ENCODE measurements at places on chromosomes 13 and 19.
A peak's percentile ranks its signal among the peaks of the same experiment; 100 is the strongest.

DNA sequence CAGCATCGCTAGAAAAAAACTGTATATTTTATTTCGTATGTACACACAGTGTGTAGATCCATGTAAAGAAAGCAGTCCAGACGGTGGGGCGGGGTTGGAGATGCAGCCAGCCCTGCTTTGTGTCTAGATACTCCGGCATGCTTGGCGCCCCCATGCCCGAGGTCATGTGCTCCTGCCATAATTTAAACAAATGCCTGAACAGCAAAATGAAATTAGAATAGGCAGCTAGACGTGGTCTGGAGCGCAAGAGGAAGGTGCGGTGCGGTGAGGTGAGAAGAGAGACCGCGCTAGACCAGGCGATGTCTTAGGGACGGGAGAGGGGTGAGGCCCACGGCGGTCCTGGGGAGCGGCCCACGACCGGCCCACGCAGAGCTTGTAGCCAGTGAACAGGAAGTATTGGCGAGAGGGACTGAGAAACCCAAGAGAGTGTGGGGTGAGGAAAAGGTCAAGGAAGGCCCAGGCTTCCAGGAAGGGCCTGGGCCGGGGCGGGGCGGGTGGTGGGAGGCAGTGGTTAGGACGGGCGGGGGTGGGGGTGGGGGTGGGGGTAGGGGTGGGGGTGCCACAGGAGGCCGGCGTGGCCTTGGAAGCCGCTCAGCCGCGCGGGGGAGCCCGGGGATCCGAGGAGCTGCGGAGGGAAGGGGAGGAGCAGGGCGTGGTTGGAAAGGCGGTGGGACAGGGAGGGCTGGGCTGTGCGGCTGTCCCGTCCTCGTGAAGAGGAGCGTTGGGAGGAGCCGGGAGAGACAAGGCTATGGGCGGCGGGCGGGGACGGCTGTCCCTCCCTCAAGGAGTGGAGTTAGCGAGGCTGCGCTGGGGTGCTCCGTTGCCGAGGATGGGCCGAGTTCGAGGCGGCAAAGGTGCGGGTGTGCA, 254.7 kb upstream of the SGCG start:
- H3K27me3 ChIP-seq: peaks cover 36% of the 10 kb centered on the region
- no peak for DNase-seq
- no peak overlapping the region for H3K27ac ChIP-seq
- H3K36me3 ChIP-seq: no peaks in the 10 kb centered on the region

GRCh38 chr19:36172852-36173251, 20.6 kb upstream of the COX7A1 start:
- no peak overlapping the region for H3K4me3 ChIP-seq
- no peaks in the 10 kb centered on the region for H3K36me3 ChIP-seq
- peaks cover 6% of the 10 kb centered on the region for H3K4me1 ChIP-seq
- DNase-seq: no peak
- H3K27me3 ChIP-seq: no peaks in the 10 kb centered on the region
- H3K27ac ChIP-seq: no peak overlapping the region

GRCh38 chr19:6817179-6817578, 44.7 kb downstream of the VAV1 start:
- peaks cover 48% of the 10 kb centered on the region for H3K4me1 ChIP-seq
- no peak overlapping the region for H3K4me3 ChIP-seq
- no peaks in the 10 kb centered on the region for H3K27me3 ChIP-seq
- peaks cover 43% of the 10 kb centered on the region for H3K36me3 ChIP-seq

GRCh38 chr13:95368998-95369397, 67.7 kb upstream of the ABCC4 start:
- no peaks in the 10 kb centered on the region for H3K4me1 ChIP-seq
- H3K36me3 ChIP-seq: no peaks in the 10 kb centered on the region
- DNase-seq: no peak
- no peaks in the 10 kb centered on the region for H3K27me3 ChIP-seq
- H3K27ac ChIP-seq: no peak overlapping the region

- no peak overlapping the region for H3K27ac ChIP-seq
- no peaks in the 10 kb centered on the region for H3K27me3 ChIP-seq
- peaks cover 16% of the 10 kb centered on the region for H3K36me3 ChIP-seq
- peaks cover 27% of the 10 kb centered on the region for H3K4me1 ChIP-seq
- no peak for DNase-seq
- no peak overlapping the region for H3K4me3 ChIP-seq
Measured at GRCh38 chr19:23771316-23771715, 12.6 kb upstream of the ZNF681 start.

- no peak overlapping the region for H3K4me3 ChIP-seq
- no peaks in the 10 kb centered on the region for H3K36me3 ChIP-seq
- no peaks in the 10 kb centered on the region for H3K27me3 ChIP-seq
- no peaks in the 10 kb centered on the region for H3K4me1 ChIP-seq
- H3K27ac ChIP-seq: no peak overlapping the region
- no peak for DNase-seq
Measured at GRCh38 chr13:30091691-30092090, 215.7 kb downstream of the KATNAL1 start.

DNA sequence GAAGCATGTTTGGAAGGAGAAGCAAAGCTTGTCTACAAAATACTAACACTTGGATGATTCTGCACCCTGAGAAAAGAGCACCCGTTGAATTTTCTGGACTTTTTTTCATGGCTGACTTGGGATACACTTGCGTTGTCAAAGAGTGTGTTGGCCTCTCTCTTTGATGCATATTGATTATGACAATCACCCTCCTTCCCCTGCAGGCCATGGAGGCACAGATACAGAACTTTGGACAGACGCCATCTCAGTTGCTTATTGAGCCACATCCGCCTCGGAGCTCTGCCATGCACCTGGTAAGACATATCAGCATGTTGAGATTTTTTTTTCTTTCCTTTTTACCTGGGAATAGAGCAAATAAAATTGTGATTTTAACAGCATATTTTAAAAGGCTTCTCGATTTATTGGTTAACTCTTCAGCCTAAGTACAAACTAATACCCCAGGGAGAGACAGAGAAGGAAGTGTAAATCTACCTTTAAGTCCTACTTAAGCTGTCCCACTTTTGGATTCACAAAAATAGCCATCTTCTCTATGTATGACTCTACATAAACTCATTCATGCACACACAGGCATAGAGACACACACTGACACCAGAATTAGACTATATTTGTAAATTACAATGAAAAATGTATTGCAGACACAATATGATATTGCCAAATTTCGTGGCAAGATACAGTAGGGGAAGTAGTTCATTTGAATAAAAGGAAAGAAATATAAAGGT, 169.7 kb upstream of the MAB21L1 start:
- H3K36me3 ChIP-seq: no peaks in the 10 kb centered on the region
- no peak for DNase-seq
- no peaks in the 10 kb centered on the region for H3K4me1 ChIP-seq
- H3K4me3 ChIP-seq: no peak overlapping the region
- H3K27ac ChIP-seq: no peak overlapping the region

DNA sequence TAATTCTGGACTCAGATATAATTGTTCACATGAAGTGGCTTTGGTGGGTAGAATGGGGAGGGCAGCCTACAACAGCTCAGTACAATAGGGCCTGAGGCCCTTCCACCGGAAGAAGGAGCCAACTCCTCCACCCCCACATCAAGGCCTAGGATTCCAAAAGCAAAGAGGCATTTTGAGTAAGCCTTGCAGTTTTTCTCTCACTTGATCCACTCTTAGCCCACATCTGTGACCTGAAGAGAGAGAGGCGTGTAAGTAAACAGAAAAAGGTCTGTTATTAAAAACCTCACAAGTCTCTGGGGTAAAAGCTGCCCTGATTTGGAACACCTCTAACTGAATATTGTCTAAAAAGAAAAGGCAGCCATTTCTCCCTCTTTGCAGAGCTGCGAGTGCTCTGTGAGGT, 214.1 kb upstream of the KL start:
- H3K27me3 ChIP-seq: peaks cover 2% of the 10 kb centered on the region
- H3K4me3 ChIP-seq: no peak overlapping the region
- no peaks in the 10 kb centered on the region for H3K4me1 ChIP-seq
- DNase-seq: no peak
- H3K27ac ChIP-seq: no peak overlapping the region

- H3K36me3 ChIP-seq: peaks cover 26% of the 10 kb centered on the region
- peaks cover 98% of the 10 kb centered on the region for H3K4me1 ChIP-seq
- no peak overlapping the region for H3K4me3 ChIP-seq
- DNase-seq: no peak
Measured at GRCh38 chr13:111186305-111186935, 71.3 kb downstream of the ARHGEF7 start.

- H3K36me3 ChIP-seq: no peaks in the 10 kb centered on the region
- no peak for DNase-seq
- H3K4me1 ChIP-seq: no peaks in the 10 kb centered on the region
- H3K27ac ChIP-seq: no peak overlapping the region
Measured at GRCh38 chr19:33212436-33213172, 13.0 kb downstream of the SLC7A10 start.

- H3K27ac ChIP-seq: peak overlapping the region; percentile 87
- peaks cover 17% of the 10 kb centered on the region for H3K36me3 ChIP-seq
- no peaks in the 10 kb centered on the region for H3K27me3 ChIP-seq
- peak overlapping the region; percentile 54 for H3K4me3 ChIP-seq
- no peak for DNase-seq
Measured at GRCh38 chr19:34232566-34233481, 21.5 kb upstream of the GARRE1 start.

- H3K27me3 ChIP-seq: no peaks in the 10 kb centered on the region
- no peak overlapping the region for H3K4me3 ChIP-seq
- no peak overlapping the region for H3K27ac ChIP-seq
- H3K36me3 ChIP-seq: peaks cover 8% of the 10 kb centered on the region
Measured at GRCh38 chr19:46861691-46862502, 1.1 kb downstream of the ARHGAP35 start.

DNA sequence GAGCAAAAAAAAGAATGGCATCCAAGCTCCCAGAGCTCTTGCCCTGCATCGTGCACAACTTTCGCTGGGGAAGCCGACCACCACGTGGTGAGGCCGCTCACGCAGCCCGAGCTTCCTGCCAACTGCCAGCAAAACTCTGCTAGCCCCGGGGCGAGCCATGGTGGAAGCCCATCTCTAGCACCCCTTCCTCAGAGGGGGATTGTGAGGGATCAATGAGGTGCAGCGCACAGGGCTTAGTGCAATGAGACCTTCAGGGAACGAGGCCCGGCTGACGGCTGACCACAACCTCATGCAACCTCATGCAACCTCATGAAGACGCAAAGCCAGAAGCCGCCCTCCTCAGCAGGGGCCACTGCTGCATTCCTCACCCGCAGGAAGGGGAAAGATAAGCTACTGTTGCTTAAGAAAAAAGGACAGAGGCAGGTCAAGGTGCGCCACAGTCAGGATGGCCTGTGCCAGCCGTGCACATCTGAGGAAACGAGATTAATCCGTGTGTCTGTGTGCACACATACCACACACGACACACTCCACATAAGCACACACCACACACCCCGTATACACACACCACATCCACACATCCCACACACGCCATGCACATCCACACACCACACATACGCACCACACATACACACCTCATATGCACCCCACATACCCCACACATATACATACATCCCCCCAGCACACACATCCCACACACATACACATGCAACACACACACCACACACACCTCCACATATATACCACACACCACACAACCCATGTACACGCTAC, 9.6 kb downstream of the HSPBP1 start:
- no peak overlapping the region for H3K27ac ChIP-seq
- no peaks in the 10 kb centered on the region for H3K4me1 ChIP-seq
- no peak overlapping the region for H3K4me3 ChIP-seq
- no peak for DNase-seq
- no peaks in the 10 kb centered on the region for H3K27me3 ChIP-seq

DNA sequence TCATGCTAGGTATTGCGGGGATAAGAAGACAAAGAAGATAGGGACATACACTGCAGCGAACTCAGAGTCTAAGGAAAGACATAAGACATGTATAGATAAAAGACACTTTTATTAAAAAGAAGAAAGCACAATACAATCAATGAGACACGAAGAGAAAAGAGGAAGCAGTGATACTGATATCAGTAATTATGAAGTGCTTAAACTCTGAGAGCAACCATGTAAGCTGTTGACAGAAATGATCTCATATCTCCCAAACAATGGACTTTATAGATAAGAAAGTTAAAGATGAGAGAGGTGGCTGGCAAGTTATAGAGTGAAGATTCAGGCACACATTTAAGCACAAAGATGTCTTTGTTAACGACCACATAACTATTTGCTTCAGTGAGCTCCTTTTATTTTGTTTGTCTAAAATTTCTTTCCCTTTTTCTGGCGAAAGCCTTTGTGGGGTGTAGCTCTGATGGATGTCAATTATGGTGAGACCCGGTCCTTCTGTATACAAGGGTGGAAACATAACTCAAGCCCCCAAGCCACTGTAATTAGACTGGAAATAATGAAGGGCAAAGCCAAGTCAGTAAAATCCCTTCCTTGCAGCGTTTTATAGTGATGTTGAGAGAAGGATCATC, 818.0 kb upstream of the SLC10A2 start:
- H3K4me1 ChIP-seq: no peaks in the 10 kb centered on the region
- H3K4me3 ChIP-seq: no peak overlapping the region
- no peaks in the 10 kb centered on the region for H3K36me3 ChIP-seq
- no peak for DNase-seq
- H3K27ac ChIP-seq: no peak overlapping the region

- peaks cover 7% of the 10 kb centered on the region for H3K4me1 ChIP-seq
- no peaks in the 10 kb centered on the region for H3K27me3 ChIP-seq
Measured at GRCh38 chr13:32881074-32881776, 135.0 kb upstream of the KL start.

GRCh38 chr13:40615619-40616018, 50.8 kb downstream of the FOXO1 start:
- H3K27me3 ChIP-seq: no peaks in the 10 kb centered on the region
- peaks cover 98% of the 10 kb centered on the region for H3K4me1 ChIP-seq
- H3K36me3 ChIP-seq: peaks cover 36% of the 10 kb centered on the region
- peak overlapping the region; percentile 10 for H3K4me3 ChIP-seq

DNA sequence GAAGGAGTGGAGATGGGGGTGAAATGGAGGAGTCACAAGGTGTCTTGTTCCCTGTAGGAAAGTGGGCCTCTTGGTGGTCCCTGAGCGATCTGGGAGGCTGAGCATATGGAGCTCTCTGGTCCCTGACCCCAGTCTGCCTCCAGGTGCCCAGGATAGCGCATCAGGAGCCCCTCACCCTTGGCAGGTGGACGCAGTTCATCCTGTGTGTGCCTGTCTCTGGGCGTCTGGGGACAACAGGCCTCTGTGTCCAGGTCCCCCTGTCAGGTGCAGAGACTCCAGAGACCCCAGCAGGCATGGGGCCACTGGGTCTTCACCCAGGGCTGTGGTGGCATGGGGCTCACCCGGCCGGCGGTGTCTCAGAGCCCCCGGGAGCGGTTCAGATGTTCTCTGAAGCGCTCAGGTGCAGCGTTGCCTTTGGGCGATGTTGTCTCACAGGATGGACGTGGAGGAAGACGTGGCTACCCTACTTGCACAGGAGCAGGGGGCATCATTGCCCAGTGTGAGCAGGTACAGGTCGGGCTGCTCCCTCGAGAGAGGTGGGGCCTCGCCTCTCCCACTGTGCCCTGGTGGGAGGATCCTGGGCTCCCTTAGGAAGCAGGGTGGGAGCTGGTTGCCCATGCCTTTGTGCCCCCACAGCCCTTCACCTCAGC, 58.1 kb upstream of the TPM4 start:
- no peaks in the 10 kb centered on the region for H3K27me3 ChIP-seq
- no peaks in the 10 kb centered on the region for H3K4me1 ChIP-seq
- no peak overlapping the region for H3K4me3 ChIP-seq
- H3K27ac ChIP-seq: no peak overlapping the region
- no peaks in the 10 kb centered on the region for H3K36me3 ChIP-seq

- H3K36me3 ChIP-seq: no peaks in the 10 kb centered on the region
- H3K4me1 ChIP-seq: no peaks in the 10 kb centered on the region
- no peak overlapping the region for H3K27ac ChIP-seq
- DNase-seq: peak; percentile 27
- no peak overlapping the region for H3K4me3 ChIP-seq
Measured at GRCh38 chr13:87274209-87274819, 396.9 kb upstream of the SLITRK5 start.
